ENCODE measurements at places on chromosomes 7 and 10.

DNA sequence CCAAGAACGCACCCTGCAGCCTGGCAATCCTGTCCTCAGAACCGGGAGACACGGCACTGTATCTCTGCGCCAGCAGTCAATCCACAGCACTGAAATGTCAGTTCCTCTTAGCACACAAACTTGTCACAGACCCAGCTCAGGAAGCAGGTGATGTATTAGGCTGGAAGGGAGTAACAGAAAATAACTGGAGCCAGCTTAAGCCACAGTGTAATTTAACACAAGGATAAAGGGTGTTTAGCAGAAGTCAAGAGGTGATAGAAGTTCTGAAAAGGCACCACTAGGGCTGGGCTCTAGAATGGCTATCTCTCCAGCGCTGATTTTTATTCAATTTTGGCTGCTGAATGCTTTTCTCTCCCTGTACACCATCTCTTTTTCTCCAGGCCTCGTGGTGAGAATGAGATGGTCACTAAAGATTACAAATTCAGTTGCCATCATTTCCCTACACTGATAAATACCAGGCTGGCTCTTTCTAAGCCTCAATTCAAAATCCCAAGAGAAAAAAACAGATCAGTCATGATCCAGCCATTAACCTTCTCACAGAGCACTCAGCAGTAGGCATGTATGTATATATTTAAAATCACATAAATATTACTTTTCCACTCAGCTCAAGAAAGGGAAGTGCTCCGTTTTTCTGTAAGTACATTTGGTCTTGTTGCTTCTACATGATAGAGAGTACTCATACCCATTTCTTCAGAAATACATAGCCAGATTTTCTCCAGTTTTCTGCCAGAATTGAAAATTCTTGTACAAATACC lies 102.7 kb upstream of the PRSS1 start:
- no peak for DNase-seq

DNA sequence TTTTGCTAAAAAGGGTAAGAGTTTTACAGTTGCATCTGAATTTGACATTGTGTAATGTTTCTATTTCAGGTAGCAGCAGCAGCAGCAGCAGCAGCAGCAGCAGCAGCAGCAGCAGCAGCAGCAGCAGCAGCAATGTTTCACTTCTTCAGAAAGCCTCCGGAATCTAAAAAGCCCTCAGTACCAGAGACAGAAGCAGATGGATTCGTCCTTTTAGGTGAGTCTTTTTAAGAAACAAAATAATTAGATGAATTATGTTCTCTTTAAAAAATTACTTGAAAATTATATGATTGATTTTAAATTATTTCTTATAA lies 32.6 kb downstream of the UMAD1 start:
- no peak for DNase-seq

GRCh38 chr7:151402029-151402835 lies 7.6 kb downstream of the WDR86 start:
- no peak for DNase-seq

- DNase-seq = no peak
Measured at GRCh38 chr10:43136995-43137716, 1.1 kb upstream of the CSGALNACT2 start.

GRCh38 chr7:140923358-140924006 lies 1.2 kb downstream of the BRAF start:
- DNase-seq = no peak

GRCh38 chr10:33066558-33067236 lies 108.7 kb upstream of the ITGB1 start:
- no peak for DNase-seq

- peak; percentile 54 for DNase-seq
Measured at GRCh38 chr10:102729029-102730026, 14.4 kb upstream of the WBP1L start.

DNA sequence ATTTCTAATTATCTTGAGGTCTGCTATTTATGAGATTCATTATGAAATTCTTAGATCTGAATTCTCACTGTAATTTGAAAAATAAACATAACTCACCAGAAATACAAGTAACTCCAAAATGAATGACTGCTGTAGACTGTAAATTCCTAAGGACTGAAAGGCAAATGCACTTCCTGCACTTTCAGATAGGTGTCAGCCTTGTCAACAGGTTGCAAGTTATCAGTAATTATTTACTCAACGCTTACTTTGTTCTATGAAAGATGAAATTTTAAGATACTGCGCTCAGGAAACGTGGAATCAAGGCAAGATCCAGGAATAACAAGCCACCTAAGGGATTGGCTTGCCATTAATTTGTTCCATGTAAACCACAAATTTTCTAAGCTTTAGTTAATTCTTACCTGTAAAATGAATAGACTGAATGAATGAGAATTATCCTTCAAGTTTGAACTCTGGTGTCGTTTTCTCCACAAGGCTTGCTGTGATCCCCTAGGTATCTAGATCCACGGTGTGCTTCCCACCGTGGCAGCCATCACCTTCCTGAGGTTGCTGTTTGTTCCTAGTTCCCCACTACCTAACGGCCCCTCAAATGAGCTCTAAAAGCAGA lies 12.6 kb downstream of the DHX32 start:
- DNase-seq = no peak

- no peak for DNase-seq
Measured at GRCh38 chr10:98666276-98666675, 219.5 kb upstream of the HPS1 start.

GRCh38 chr10:133464582-133465031 lies 10.9 kb downstream of the SCART1 start:
- no peak for DNase-seq

GRCh38 chr7:30147223-30147622 lies 12.4 kb downstream of the MTURN start:
- no peak for DNase-seq

DNA sequence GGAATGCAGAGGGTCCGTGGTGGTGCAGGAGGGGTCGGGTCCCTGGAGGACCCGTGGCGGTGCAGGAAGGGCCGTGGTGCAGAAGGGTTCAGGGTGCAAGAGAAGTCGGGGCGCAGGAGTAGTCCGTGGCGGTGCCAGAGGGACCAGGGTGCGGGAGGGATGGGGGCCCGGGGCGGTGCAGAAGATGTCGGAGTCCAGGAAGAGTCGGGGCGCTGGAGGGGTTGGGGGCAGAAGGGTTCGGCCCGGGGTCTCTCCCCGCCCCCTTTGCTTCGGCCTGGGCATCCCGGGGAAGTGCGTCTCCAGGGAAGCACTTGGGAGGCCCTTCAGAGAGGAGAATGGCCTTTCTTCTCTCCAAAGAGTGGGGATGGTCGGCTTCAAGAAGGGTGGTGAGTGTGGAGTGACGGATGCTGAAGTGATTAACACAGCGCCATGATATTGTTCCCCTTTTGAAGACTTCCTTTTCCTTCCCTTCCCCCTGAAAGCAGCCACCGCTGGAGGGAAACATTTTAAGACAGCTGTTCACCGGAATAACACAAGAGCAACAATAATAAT lies 997 bp downstream of the WDR37 start:
- DNase-seq = no peak

DNA sequence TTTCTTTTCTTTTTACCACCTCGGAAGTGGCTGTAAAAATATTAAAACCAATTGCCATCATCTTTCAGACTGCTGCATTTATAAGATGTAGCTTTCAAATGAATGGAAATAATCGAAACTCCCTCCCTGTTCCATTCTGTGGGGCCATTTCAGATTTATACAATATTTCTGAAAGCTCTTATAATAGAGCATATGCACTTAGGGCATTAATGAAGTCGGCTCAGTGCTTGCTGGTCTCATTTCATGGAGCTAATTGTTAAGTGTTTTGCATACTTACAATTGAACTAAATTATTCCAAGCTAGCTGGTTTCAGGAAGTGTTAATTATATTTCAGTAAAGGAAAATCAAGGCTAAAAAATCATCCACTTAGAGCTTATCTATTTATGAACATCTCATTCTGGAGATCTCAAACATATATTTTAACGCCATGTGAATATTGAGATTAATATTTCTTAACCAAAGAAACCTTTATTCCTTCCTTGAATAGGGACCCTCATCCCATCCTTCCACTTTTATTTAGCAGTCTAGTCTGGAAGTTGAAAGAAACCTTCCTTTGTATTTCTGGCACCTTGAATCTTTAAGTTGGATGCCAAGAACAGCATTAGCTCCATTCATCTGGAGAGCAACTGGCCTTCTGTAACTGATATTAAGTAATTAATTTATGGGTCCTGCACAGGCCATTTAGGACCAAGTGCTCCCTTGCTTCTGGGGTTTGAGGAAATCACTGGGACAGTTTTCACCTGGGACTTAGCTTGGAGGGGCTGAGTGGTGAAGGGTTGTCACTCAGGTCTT lies 45.1 kb downstream of the RPS24 start:
- DNase-seq = no peak

GRCh38 chr7:127667759-127668530 lies 16.0 kb downstream of the SND1 start:
- no peak for DNase-seq

DNA sequence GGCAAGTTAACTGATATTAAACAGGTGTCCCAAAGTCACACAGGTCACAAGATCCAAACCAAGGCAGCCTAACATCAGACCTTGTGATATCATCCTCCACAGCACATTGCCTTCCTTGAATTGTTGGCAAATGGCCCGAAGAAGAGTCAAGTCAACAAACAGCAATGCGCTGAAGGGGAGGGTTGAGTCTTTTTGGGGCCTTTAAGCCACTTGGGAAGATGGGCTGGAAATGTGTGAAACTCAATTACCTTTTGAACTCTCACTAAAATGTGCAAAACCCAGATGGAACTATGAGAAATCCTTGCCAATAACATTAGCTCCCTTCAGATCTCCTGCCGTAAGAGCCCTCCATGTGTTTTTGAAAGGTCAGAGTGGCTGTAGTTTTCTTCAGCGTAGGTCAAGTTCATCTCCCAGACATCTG lies 47.9 kb upstream of the STK17A start:
- no peak for DNase-seq

- no peak for DNase-seq
Measured at GRCh38 chr10:7773845-7774801, 13.7 kb downstream of the KIN start.

GRCh38 chr7:18126281-18126680 lies 98.6 kb upstream of the PRPS1L1 start:
- no peak for DNase-seq

- DNase-seq = no peak
Measured at GRCh38 chr10:125984346-125984745, 88.0 kb downstream of the FANK1 start.

- no peak for DNase-seq
Measured at GRCh38 chr7:29127527-29127926, 18.8 kb downstream of the CPVL start.

- DNase-seq = no peak
Measured at GRCh38 chr7:87316846-87317552, 28.5 kb upstream of the CROT start.

DNA sequence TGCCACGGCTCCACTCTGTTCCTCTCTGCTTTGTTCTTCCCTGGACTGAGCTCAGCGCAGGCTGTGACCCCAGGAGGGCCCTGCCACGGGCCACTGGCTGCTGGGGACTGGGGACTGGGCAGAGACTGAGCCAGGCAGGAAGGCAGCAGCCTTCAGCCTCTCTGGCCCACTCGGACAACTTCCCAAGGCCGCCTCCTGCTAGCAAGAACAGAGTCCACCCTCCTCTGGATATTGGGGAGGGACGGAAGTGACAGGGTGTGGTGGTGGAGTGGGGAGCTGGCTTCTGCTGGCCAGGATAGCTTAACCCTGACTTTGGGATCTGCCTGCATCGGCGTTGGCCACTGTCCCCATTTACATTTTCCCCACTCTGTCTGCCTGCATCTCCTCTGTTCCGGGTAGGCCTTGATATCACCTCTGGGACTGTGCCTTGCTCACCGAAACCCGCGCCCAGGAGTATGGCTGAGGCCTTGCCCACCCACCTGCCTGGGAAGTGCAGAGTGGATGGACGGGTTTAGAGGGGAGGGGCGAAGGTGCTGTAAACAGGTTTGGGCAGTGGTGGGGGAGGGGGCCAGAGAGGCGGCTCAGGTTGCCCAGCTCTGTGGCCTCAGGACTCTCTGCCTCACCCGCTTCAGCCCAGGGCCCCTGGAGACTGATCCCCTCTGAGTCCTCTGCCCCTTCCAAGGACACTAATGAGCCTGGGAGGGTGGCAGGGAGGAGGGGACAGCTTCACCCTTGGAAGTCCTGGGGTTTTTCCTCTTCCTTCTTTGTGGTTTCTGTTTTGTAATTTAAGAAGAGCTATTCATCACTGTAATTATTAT lies 1.2 kb downstream of the CLDN4 start:
- DNase-seq = no peak

GRCh38 chr10:18340496-18341051 lies 200.3 kb downstream of the CACNB2 start:
- DNase-seq = no peak

GRCh38 chr7:135756191-135756590 lies 7.6 kb upstream of the FAM180A start:
- DNase-seq = no peak

DNA sequence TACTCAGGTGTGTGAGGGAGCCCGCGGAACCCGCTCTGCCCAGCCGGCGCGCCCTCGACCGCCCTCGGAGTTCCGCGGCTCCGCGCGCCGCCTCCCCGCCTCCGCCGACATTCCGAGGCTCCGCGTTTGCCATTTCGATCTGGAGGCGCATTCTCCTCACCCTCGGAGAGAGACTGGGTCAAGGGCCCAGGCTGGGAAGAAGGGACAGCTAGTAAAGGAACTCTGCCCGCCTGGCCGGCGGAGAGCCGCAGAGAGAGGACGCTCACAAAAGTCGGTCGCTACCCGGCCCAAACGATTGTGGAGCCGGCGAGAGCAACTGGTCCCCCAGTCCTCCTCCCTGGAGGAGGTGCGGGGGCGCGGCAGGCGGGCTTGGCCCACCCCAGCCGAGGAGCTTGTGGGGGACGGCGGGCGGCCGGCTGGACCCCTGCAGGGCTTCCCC lies 74.5 kb upstream of the LEP start:
- no peak for DNase-seq

- no peak for DNase-seq
Measured at GRCh38 chr7:144098776-144099175, 10.6 kb upstream of the OR2A2 start.

- no peak for DNase-seq
Measured at GRCh38 chr7:103097041-103097440, 22.1 kb downstream of the ARMC10 start.

GRCh38 chr7:5396542-5396941 lies 27.1 kb downstream of the TNRC18 start:
- DNase-seq = peak; percentile 65

- DNase-seq = no peak
Measured at GRCh38 chr10:122464586-122464985, 3.2 kb downstream of the HTRA1 start.

GRCh38 chr7:24075426-24075810 lies 208.6 kb upstream of the NPY start:
- DNase-seq = no peak

DNA sequence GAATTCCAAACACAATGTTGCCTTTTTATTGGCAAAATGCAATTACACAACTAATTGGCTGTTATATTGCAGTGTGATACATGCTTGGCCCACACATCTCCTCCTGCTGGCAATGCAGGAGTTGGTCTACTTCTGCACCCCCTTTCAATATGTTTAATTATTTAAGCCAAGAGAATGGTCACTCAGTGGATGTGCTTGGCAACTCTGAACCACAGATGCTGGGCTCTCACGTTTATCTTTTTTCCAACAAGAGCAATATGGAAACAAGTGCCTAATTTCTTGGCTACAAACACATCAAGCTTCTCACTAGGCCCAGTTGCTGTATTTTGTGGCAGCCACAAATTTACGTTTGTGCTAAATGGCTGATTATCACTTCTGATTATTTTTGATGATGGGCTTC lies 1149.2 kb upstream of the CELF2 start:
- DNase-seq = no peak

- no peak for DNase-seq
Measured at GRCh38 chr10:121648059-121648458, 49.8 kb upstream of the FGFR2 start.

Data from CD4-positive, alpha-beta T cell treated with Interferon alpha-2 for 1 hour (primary cell).